ENCODE measurements at places on chromosomes 12 and 14.

DNA sequence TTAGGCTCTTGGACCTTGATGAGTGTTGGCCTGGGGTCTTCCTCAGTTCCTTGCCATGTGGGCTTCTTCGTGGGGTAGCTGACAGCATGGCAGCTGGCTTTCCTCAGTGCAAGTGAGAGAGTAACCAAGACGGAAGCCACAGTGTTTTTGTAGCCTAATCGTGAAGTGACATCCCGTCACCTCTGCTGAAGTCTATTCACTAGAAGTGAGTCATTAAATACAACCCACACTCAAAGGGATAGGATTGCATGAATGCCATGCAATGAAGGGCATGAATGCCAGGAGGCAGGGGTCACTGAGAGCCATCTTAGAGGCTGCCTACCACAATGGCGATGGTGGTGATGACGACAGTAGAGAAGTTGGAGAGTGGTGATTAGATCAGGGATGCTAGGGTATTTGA, 13.5 kb upstream of the ASIC1 start:
- DNase-seq = no peak

DNA sequence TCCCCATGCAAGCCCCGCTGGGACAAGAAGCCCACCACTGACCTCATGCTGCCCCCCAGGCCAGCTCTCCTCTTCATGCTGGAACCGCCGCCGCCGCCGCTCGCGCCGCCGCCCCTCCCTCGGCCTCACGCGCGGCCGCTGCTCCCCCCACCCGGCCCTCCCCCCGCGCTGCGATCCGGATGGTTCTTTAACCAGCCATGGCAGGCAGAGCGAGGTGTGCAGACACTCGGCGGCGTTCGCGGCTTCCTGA, at the start of gene DCAF5:
Gene DCAF5, minus strand, starts transcription at position 218 of the 250 bp plus-strand sequence. Its CDS starts 141 bp downstream, at position 77.
- DNase-seq = peak; percentile 97

DNA sequence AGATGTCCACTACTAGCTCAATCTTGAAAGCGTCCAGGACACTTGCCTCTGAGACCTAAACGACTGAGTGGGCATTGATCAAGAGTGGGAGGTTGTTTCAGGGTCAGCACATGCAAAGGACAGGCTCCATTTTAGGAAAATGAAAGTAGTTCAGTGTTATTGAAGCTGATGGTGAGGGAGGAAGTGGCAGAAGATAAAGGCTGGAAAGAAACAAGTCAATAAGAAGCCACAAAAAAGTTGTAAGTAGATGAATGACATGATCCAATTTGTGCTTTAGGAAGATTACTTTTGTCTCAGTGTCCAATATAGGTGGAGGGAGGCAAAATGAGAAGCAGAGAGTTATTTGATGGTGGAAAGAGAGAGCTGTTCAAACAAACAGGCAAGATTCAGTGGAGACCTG, 22.0 kb downstream of the GPR65 start:
- no peak for DNase-seq

GRCh38 chr14:36067428-36068187, 108.9 kb downstream of the PTCSC3 start:
- DNase-seq = no peak

DNA sequence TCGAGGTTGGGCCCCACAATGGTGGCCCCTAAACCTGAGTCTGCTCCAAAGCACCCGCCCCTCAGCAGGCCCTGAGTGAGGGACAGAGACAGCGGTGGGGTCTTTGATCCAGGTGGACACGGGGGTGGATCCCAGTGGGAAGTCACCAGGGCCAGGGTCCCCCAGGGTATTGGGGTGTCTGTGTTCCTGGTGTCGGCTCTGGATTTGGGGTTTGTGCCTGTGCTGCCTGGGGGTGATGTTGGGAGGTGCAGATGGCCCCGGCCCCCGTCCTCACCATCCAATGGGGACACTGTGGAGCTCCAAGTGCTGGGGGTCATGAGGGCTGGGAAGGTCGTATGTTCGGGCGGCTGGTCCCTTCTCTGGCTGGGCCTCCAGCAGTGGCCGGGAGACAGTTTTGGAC, 354.2 kb downstream of the TMEM121 start:
- DNase-seq = peak; percentile 18

DNA sequence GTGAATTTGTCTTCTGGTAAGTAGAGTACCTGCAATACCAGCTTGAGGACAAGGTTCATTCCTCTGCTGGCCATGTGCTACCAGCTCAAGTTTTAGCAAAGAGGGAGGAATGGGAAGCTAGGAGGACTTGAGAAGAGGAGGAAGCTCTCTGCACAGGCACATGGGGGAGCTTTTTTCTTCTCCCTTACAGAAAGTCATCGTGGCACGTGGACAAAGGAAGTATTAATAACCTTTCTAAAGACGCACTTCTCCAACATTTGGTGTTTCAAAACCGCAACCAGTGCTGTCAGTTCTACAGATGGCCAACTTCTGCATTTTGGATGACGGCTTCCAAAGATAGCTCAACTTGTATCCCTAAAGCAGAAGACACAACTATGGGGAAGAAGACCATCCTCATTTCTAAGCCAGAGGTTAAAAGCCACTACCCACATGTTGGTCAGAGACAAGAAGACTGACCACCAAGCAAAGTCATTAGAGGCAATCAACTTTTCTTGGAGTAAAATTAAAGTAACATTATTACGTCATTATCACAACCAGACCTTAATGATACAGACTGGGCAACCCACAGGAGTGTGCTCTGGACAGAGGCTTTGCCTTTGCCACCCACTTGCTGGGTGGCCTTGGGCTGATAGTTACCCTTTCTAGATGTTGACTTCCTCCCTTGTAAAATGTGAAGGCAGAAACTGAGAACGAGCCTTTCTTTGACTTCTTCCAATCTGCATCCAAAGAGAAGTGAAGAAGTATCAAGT, 12.3 kb upstream of the TMED10 start:
- no peak for DNase-seq

- no peak for DNase-seq
These were observed 12.1 kb downstream of the KRT85 start for GRCh38 chr12:52355176-52355575.

- no peak for DNase-seq
These were observed 3.4 kb downstream of the ACTN1 start for GRCh38 chr14:68975667-68976066.

- no peak for DNase-seq
These were observed 182.9 kb upstream of the GZMB start for GRCh38 chr14:24816929-24817211.

GRCh38 chr14:90299408-90299807, 32.3 kb downstream of the NRDE2 start:
- DNase-seq = no peak

- no peak for DNase-seq
These were observed 33.4 kb downstream of the TMTC1 start for GRCh38 chr12:29750131-29750927.

GRCh38 chr12:31868965-31869364, 90.2 kb upstream of the RESF1 start:
- no peak for DNase-seq

GRCh38 chr12:90816353-90817089, 138.5 kb downstream of the CCER1 start:
- no peak for DNase-seq

GRCh38 chr14:99253890-99254289, 18.1 kb downstream of the BCL11B start:
- peak; percentile 18 for DNase-seq

DNA sequence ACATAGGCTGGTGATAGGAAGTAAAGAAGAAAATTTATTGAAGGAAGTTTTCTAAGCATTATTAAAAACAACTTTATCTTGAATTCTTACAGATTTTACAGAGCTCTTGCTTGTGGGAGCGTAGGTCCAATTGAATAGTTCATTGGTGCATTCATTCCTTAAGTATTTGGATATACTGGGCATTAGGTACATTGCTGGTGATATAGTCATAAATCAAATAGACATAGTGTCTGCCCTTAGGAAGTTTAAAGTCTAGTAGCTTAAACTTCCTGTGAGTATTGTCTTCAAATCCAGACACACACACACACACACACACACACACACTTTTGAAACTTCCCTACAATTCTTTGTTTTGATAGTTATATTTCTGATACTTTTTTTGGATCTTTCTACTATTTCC, 226.7 kb downstream of the FUT8 start:
- no peak for DNase-seq

DNA sequence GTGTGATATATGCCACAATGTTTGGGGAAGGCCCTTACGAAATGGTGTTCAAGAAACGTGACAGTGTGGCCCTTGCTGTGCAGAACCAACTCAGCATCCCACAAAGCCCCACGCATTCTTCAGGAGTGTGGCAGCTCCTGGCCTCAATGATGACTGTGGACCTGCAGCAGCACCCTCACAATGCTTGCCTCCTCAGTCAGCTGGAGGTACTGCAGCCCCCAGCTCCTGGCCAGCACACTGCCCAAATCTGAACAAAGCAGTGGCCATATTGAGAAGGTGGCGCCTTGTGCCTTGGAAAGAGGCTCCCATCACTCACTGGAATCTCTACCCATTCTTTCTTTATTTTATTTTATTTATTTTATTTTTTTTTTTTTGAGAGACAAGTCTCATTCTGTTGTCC, 10.4 kb downstream of the POLE2 start:
- no peak for DNase-seq

- DNase-seq = peak; percentile 78
These were observed 629 bp downstream of the KCNMB4 start for GRCh38 chr12:70366581-70367257.

DNA sequence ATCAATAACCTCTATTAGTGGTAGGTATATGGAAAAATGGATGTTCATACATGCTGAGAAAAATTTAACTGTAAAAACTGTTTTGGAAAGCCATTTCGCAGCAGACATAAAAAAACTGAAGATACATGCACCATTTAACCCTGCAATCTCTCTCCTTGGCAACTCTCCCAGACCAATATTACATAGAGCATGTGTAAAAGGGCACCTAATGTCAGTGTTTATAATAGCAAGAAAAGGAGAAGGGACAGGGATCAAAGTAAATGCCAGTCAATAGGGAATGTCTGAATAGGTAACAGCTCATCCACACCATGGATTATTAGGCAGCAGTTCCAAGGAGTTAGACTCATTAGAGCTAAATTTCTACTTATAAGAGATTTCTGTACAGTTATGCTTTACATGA, 77.2 kb downstream of the BTG1 start:
- no peak for DNase-seq

DNA sequence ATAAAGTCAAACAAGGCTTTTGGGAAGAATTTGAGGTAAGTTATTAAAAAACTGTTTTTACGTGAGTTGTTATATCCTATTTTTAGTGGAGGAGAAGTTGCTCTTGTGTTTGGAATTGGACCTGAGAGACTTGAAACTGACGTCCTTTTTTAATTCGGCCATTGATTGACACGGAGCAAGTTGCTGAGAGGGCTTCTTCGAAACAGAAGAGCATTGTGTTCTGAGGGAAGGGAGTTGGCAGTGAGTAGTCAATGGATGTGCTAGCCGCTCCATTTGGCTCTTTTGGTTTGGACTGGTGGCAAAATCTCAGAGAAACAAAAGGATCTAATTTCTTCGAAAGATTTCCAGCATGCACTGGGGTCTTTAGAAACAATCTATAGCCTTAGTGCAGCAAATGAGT, 37.3 kb downstream of the PTPN11 start:
- no peak for DNase-seq

GRCh38 chr14:36315159-36315853, 5.1 kb downstream of the MBIP start:
- no peak for DNase-seq

- peak; percentile 63 for DNase-seq
These were observed 7.7 kb upstream of the AMN1 start for GRCh38 chr12:31736472-31736871.

GRCh38 chr14:64764641-64765520, 60.7 kb downstream of the PLEKHG3 start:
- DNase-seq = peak; percentile 78

GRCh38 chr14:33717866-33718265, 233.0 kb downstream of the EGLN3 start:
- no peak for DNase-seq

DNA sequence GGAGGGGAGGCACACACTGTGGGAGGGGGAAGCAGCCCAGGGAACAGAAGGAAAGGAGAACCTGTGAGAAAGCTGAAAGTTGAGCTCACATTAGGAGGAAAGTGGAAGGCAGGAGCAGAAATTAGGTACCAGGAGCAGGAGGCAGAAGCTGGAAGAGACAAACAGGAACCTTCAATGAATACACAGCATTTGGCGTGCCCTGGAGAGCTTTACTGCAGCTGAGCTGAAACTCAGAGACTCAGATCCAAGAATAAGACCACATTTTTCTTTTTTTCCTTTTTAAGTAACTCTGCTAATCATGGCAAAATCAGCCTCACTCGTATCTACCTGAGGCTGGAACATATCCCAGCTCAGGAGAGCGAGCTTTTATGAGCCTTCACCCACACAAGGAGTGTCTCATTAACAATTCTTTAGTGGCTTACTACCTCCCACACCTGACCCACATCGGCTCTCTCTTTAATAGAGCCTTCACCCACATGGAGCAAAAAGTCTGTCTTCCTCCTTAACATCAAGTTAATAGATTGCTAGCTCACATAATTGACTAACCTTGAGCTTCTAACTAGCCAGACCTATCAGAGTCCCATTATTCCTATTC, 18.2 kb upstream of the CERS5 start:
- DNase-seq = no peak

DNA sequence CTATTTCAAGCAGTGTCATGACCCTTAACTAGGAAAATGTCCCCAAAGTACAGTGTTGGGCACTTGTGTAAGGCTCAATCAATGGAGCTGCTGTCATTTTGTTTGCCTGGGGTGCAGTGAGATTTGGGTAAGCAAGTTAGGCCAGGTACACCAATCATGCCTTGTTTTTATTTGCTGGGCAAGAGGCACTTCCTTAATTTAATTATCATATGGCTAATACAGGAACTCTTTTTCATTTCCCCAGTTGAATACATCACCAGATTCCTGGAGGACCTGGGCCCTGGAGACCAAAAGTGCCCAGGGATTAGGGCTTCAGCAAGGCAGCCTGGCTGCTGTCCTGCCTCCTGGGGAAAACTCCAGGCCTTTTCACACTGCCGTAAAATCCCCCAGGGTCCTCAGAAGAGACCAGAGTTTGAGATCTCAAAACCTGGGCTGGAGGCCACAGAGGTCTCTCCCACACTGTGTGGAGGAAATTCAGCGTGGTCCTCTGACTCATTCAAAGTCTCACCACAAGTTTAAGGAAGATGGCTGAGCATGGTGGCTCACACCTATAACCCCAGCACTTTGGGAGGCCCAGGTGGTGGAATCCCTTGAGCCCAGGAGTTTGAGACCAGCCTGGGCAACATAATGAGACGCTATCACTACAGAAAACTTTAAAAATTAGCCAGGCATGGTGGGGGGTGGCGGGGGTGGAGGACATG, 28.4 kb upstream of the FOXN3 start:
- no peak for DNase-seq

- no peak for DNase-seq
These were observed 149.0 kb upstream of the RMST start for GRCh38 chr12:97313471-97314190.

- no peak for DNase-seq
These were observed 947.6 kb upstream of the MDGA2 start for GRCh38 chr14:48622980-48623379.
